ENCODE measurements at places on chromosomes 12 and 14.
A peak's percentile ranks its signal among the peaks of the same experiment; 100 is the strongest.

GRCh38 chr14:94548999-94549985 lies 11.9 kb upstream of the SERPINA4 start:
- peak; percentile 89 for DNase-seq

DNA sequence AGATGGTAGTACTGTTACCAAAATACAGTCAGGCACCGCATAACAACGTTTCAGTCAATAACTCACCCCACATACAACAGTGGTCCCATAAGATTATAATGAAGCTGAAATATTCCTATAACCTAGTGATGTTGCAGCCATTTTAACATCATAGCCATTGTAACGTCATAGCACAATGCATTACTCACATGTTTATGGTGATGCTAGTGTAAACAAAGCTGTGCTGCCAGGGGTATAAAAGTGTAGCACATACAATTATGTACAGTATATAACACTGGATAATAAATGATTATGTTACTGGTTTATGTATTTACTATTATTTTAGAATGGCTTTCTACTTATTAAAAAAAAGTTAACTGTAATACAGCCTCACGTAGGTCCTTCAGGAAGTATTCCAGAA lies 37.0 kb downstream of the GPR137C start:
- no peak for DNase-seq

- DNase-seq, result no peak
Measured at GRCh38 chr12:64808110-64808509, 16.3 kb upstream of the TBC1D30 start.

DNA sequence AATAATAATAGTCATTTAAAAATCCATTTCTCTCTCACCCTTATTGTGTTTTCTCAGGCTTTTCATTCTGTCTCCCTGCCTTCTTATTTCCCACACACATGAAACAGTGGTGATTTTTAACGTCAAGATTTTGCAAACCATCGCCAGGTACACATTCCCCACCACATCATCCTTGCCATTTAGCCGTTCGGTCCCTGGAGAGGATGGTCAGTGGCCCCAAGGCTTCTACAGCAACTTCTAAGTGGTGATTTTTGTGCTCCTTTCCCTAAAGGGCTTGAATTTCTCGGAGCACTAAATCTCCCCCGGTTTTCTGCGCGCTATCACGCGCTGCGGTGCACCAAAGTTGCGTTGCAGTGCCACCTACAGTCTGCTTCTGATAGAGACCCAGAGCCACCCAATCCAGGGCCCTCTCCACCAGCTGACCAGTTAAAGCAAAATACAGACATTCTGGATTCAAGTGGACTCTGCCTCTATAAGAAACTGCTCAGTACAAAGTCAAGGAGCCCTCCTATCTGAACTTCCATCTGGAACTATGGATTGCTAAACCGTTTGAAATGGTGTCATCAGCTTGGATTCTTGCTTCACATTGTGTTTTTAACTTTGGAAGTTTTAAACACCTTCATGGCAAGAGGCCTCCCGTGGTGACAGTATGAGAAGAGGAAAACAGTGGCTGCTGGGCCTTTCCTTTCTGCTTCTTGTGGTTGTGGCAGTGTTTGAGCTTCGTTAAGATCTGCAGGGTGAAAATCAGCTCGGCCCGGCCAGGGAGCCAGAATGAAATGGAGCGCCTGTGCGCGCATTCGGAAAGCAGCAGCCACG lies 234.0 kb downstream of the SPTSSA start:
- DNase-seq, result peak; percentile 81

- DNase-seq, result peak; percentile 15
Measured at GRCh38 chr12:98653866-98654493, 8.9 kb downstream of the APAF1 start.

GRCh38 chr12:94150240-94151121 lies 2.1 kb downstream of the PLXNC1 start:
- peak; percentile 74 for DNase-seq

DNA sequence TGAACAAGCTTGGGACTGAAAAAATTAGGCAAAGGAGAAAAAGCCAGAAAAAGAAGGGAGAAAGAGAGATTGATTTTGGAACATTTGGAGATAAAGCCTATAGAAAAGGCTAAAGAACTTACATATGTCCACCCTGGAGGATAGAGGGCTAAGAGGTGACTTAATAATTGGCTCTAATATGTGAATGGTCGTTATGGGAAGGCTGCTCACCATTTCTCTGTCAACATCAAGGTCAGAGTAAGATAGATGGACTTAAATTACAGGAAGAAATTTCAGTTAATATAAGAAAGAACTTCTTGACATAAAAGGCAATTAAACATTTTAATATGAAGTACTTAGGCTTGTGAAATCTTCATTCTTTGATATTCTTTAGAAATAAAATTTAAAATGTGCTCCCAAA lies 238.6 kb downstream of the TRHDE start:
- DNase-seq, result no peak

- DNase-seq, result peak; percentile 20
Measured at GRCh38 chr12:58176296-58176869, 235.0 kb downstream of the ATP23 start.

DNA sequence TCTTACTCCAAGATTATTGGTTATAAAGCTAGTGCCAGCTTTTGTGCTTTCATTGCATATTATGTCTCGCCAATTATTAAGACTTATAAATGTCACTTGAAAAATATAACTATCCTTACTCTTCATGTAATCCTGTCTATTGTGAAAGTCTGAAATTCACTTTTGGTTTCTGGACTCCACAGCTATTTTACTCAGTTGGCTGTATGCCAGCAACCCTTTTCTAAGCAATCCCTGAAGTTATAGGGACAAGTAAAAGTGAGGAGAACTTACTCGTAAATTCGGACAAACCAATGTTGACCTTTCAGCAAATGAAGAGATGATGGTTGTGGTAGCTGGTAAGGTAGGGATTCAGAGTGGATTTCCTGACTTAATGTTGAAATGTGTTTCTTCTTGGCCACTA lies 196.3 kb downstream of the NPAS3 start:
- no peak for DNase-seq

DNA sequence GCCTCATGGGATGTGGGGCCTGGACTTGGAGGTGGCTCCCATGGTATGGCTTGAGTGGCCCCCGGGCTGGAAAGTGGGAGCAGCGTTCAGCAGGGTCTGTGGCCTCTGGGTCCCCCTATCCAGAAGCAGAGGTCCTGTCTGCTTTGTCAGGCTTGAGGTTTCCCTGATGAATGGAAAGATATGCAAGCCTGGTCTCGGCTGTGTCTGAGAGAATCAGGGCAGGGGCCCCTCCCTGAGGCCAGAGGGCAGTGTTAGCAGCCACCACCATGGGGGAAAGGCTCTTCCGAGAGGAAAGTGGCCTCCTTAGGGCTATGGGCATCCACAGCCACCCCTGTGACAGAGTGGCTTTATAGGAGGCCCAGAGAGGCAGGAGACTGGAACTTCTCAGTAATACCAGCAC lies 128.2 kb downstream of the VRK1 start:
- no peak for DNase-seq

GRCh38 chr14:96735526-96735925 lies 61.7 kb upstream of the VRK1 start:
- DNase-seq, result no peak

DNA sequence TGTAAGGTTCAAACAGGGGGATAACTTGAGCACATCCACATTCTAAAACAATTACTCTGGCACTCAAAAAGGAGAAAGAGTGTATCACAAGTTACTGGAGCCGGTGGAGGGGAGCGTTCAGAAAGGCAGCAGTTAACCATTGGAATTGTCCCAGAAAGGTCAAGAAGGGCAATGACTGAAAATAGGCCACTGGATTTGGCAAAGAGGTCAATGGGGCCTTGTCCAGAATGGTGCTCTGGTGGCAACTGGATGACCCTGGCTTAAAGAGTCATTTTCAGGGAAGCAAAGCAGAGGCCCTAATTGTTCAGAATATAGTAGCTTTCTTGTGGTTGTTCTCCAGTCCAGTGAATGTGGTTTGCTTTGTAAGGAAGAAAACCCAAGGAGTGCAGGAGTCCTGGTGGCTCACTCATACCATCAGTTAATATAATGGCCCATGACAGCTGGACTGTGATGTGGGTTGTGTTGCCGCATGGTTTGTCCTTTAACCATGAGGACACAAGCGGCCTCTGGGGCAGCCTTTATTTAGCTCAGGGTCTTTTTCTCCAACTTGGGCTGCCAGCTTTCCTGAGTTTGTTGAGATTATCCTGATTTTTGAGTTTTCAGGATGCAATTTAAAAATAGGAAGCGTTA lies 142.8 kb upstream of the PELI2 start:
- DNase-seq, result peak; percentile 58

- DNase-seq, result no peak
Measured at GRCh38 chr12:106025129-106025528, 113.6 kb downstream of the NUAK1 start.

DNA sequence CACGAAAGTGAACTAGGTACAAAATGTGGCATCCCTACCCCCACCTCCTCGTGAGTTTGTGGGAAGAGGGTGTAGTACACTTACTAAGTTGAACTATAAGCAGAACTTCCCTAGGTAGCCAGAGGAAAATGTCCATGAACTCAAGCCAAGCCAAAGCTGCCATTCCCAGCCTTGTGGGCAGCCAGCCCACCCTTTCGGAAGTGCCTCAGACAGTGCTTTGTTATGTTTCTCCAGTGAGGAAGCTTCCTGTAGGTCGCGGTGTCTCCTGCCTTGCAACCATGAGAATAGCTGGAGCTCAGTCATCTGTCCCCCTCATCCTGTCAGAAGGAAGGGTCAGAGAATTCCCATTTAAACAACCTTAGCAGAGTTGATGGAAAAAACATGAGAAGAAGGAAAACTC lies 266.9 kb downstream of the DUSP6 start:
- no peak for DNase-seq

DNA sequence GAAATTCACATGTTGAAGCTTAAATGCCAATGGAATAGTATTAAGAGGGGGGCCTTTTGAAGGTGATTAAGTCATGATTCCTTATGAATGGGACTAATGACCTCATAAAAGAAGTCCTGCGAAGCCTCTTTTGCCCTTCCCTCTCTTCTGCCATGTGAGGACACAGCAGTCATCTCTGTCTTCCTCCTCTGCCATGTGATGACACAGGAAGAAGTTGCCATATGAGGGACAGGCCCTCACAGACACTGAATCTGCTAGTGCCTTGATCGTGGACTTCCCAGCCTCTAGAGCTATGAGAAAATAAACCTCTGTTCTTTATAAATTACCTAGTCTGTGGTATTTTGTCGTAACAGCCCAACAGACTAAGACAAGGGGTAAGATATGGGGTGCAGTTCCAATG lies 100.7 kb downstream of the VCPKMT start:
- no peak for DNase-seq

DNA sequence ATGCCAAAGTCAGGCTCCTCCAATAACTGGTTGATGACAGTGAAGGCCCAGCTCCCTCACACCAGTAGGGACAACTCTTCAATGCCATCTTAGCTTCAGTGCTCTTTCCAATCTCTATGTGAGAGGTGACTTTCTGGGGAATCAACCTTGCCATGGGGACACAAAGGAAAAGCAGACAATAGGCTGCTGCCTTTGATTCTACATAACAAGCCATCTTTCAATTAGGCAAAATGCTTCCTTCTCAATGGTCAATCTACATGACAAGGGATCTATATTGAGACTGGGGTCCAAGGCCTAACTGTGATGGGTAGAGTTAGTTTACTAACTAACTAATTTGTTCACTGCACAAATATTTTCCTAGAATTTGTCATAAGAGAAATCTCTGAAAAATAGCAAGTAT lies 1417.5 kb upstream of the SEL1L start:
- no peak for DNase-seq

GRCh38 chr12:67523538-67523937 lies 125.0 kb upstream of the DYRK2 start:
- no peak for DNase-seq

DNA sequence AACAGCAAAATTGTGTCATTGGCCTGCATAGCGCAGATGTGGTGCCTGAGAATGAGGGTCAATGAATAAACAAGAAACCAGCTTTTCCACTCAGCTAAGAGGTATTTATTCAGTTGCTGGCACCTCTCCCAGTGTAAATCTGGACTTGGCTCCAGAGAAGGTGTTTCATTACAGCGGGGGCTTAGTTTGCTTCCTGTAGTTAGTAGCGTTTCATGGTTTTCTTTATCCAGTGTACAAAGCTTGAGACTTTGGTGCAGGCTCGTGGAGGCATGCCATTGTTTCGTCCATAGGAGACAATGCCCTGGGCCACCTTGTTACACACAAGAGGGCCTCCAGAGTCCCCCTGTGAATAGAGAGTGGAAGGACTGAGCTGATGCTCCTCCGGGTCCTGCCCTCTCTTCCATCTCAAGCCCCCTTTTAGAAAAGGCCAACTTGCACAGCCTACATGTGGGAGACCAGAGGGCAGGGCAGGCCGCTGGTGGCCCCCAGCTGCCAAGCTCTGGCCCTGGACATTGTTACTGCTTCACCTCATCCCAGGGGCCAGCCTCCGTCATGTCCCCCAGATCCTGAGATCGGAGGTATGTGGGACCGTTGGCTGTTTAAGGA lies 3.0 kb downstream of the GZMB start:
- no peak for DNase-seq

GRCh38 chr12:24948420-24948756 lies 513 bp downstream of the BCAT1 start:
- DNase-seq, result no peak

- DNase-seq, result no peak
Measured at GRCh38 chr14:84323450-84323849, 1206.5 kb upstream of the FLRT2 start.

Data from retina (tissue), 1 donor.